ENCODE measurements at places on chromosomes 1 and 21.

DNA sequence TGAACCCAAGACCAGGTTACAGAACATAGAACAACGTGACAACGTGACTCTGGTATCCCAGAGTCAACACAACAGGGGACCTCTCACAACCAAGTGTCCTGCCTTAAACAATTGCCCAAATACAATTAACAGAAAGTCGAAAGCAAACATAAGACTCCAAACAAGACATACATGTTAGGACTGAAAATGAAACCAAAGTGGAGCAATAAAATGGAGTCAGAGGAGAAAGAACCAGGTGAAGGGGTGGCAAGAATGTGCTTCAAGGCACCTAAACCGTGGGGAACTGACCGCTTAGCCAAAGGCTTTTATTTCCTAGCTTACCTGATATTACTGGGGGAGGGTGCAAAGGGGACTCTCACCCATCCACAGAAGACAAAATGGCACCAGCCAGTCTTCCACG lies 17.8 kb downstream of the BACE2 start:
- no peak for DNase-seq

GRCh38 chr1:247281001-247281574 lies 25.2 kb downstream of the VN1R5 start:
- DNase-seq = no peak

DNA sequence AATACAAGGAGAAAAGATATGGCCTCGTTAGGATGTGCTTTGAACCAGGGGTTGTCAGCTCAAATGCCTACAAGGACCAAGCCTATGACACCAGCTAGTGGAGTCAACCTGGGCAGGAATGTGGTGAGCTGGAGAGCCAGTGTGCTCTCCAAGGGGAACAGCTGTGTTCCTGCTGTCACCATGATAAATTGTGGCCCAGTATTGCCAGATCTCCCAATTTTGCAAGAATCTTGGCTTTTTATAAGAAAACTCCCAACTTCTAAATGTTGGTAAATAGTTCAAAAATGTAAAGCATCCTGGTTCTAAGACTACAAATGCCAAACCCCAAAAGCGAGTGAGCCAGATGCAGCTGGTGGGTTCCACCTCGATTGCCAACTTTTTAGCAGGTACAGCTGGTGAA lies 391.1 kb downstream of the PLPP3 start:
- no peak for DNase-seq

DNA sequence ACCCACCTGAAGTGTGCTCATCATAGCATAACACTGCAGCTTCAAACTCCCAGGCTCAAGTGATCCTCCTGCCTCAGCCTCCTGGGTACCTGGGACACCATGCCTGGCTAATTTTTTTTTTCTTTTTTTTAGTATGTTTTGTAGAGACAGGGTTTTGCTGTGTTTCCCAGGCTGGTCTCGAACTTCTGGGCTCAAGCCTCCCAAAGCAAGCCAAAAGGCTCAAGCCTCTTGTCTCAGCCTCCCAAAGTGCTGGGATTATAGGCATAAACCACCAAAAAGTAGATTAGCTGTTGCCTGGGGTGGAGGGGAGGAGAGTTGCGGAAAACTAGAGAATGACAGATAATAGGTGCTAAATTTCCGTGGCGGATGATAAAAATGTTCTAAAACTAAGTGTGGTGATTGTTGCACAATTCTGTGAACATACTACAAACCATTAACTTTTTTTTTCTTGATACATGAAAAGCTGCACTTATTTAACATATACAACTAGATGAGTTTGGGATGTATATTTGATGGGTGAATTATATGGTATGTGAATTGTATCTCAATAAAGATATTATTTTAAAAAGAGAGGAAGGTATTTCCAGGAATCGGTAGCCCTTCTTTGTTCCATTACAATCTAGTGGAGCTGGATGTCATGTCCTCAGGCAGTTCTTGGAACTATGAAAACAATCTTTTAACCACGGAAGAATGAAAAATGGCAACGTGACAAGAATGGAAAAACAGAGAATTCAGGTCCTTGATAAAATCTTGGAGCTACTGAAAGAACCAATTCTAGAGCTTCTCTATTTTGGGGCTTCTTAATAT lies 27.3 kb upstream of the MED18 start:
- no peak for DNase-seq

- DNase-seq = no peak
These were observed 118.2 kb upstream of the PDE4B start for GRCh38 chr1:65674522-65674921.

GRCh38 chr21:38492007-38492406 lies 6.3 kb downstream of the ERG start:
- no peak for DNase-seq

DNA sequence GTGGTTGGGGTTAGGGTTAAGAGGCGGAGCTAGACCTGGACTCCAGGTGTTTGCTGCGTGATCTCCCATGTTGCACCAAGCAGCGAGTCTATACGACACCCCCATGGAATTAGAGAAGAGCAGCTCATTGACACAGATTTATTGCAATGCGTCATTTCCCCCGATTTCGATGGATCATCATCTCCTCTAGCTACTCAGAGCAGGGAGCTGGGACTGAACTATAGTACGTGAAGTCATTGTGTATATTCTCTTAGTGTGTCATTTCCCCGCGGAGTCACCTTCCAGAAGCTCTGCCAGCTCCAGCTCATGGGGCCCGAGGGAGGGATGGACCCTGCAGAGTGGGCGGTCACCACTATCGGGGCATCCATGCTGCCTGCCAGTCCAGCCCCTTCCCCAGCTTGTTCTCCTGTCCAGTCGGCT lies 7.5 kb upstream of the C2CD2 start:
- no peak for DNase-seq

- no peak for DNase-seq
These were observed 248.7 kb upstream of the CSF3R start for GRCh38 chr1:36731226-36732014.

DNA sequence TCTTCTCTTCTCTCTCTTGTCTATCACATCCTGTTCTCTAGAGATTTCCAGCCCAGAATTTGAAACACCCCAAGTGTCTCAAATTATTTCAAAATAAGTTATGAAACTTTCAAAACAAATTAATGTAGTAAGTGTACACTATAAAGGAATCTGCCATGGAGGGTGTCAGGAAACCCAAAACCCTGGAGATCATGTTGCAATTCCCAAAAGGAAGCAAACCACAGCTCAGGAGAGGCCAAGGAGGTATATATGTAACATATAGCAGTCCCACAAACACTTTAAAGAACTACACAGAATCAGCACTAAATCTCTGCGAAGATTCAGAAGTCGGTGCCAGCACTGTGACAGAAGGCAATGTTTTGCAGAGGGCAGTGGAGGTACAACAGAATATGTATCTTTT lies 26.6 kb downstream of the PTPN14 start:
- no peak for DNase-seq

GRCh38 chr1:222239130-222239529 lies 308.8 kb downstream of the HHIPL2 start:
- no peak for DNase-seq

DNA sequence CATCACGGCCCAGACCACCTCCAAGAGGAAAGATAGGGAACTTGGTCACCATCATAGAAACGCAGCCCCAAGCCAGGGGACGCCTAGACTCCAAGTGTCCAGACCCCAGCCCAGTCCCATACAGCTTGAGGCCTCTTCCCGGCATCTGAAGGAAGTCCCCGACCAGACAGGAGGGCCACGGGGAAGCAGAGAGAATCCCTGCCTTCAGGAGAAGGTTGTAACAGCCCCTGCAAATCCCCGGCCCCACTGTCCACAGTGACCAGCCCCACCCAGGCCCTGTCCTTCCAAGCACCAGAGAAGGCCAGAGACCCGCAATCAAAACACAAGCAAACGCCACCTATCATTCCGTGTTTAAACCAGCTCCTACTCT lies 1.7 kb downstream of the SLC19A1 start:
- no peak for DNase-seq

GRCh38 chr1:209387969-209388329 lies 195.6 kb upstream of the CAMK1G start:
- DNase-seq = no peak

DNA sequence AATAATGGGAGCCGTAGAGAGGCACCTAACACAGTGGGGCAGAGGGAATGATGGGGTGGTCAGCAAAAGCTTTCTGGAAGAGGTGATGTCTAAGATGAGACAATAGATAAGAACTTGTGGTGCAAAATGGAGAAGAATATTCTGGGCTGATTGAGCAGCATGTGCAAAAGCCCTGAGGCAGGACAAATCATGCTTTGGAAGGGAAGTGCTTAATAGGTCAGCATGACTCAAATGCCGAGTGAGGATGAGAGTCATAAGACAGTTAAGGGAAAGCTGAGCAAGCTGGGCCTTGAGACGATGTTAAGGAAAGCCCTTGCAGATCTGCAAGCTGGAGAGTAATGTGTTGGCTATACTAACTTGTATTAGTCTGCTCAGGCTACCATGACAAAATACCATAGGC lies 37.3 kb upstream of the ASB17 start:
- DNase-seq = no peak

- DNase-seq = no peak
These were observed 514.8 kb downstream of the AMY1C start for GRCh38 chr1:104264521-104264920.

- DNase-seq = no peak
These were observed 360 bp upstream of the GBP3 start for GRCh38 chr1:89023026-89023425.

- peak; percentile 78 for DNase-seq
These were observed 47.7 kb downstream of the UTP25 start for GRCh38 chr1:209875515-209875914.

DNA sequence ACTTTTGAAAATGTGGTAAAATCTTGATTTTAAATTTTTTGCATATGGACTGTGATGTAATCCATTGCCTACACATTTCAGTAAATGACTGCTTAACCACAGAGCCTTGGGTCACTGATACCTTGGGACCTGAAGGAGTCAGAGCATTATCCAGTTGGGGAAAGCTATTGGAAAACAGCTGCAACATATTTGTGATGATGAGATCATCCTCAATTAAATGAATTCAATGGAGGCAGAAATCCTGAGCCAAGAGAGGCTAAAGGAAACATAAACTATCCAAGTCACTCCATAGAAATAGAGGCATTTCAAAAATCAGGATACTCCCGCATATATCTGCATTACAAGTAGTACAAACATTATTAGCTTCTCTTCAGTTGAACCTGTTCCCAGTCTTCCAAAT lies 99.8 kb upstream of the PRMT6 start:
- DNase-seq = no peak

- DNase-seq = no peak
These were observed 3.4 kb downstream of the CAPN9 start for GRCh38 chr1:230750576-230750975.

GRCh38 chr1:179353546-179353945 lies 12.2 kb upstream of the AXDND1 start:
- DNase-seq = no peak

DNA sequence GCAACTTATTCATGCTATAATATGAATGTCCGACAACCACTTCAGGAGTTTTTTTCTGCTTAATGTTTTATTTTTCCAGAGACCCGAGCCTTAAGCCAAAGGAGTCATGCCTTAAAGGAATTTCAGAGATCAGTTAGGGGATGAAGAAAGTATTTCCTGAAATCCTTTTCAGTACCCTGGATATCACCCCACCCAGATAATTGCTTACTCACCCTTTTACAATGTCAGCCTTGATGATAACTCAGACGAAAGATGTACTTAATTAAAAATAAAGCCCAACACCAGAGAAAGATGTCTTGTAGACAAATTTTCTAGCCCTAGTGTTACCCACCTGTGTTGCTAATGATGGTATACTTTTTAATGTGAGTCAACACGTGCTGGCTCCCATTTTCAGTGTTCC lies 124.1 kb downstream of the XCL2 start:
- DNase-seq = no peak

GRCh38 chr1:165364568-165365133 lies 8.1 kb upstream of the LMX1A start:
- peak; percentile 59 for DNase-seq

GRCh38 chr1:99503276-99503747 lies 142.6 kb upstream of the PALMD start:
- DNase-seq = no peak

GRCh38 chr1:6923955-6924881 lies 139.0 kb downstream of the CAMTA1 start:
- peak; percentile 46 for DNase-seq

GRCh38 chr1:81443288-81443687 lies 357.4 kb upstream of the ADGRL2 start:
- DNase-seq = no peak

DNA sequence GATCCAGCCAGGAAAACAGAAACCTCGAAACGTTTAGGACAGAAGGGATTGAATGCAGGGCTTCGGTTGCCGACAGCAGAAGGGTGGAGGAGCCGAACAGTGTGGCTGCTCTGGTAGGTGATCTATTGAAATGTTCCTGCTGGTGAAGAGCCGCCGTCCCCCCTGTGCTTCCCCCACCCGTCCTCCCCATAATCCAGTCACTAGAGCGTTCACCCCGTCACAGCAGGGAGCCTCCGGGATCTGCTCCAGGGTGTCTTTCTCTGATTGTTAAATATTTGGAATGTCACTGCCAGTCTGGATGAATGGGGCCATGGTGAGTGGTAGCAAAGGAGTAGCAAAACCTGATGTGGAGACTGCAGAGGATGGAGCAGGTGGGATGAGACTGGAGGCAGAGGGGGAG lies 255.1 kb upstream of the CSF3R start:
- peak; percentile 80 for DNase-seq

DNA sequence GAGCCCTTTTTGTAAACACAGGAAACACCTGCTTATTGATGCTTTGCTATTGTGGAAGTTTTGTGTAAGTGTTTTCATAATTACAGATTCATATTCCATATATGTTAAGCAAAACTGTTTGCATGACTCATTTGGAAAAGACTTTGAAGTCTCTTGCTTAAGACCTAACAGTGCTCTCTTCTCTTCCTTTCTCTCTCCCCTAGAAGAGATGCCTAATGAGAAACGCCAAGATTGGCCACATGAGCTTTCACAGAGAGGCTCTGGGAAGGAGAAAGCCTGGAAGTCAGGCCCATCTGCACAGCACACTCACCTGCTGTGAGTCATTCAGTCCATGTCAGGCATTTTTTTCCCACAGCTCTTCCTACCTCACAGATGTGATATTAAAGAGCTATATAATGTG lies 101.6 kb upstream of the PALMD start:
- DNase-seq = peak; percentile 18
